ENCODE measurements at places on chromosomes 1 and 21.

GRCh38 chr1:153608742-153609584 is 4.0 kb downstream of the S100A16 start:
- no peak for DNase-seq

GRCh38 chr1:161139766-161140165 is 7.3 kb upstream of the DEDD start:
- peak; percentile 54 for DNase-seq

GRCh38 chr21:45003331-45004058 is 63.7 kb downstream of the SLX9 start:
- no peak for DNase-seq

DNA sequence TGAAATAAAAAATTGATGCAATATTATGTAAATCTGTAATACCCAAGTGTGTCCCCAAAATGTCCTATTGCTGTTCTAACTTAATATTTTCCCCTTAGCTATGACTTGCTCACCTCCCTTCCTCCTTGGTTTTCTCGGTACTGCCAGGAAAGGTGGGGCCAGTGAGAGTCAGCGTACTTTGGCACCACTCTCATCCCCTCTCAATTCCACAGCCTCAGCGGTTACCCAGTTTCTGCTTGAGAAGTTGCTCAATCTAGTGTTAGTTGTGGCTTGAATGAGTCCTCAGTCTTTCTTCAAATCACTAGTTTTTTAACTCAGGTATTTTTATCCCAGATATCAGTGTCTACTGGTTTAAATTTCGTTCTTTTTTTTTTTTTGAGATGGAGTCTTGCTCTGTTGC is 32.3 kb downstream of the BCAS2 start:
- no peak for DNase-seq

DNA sequence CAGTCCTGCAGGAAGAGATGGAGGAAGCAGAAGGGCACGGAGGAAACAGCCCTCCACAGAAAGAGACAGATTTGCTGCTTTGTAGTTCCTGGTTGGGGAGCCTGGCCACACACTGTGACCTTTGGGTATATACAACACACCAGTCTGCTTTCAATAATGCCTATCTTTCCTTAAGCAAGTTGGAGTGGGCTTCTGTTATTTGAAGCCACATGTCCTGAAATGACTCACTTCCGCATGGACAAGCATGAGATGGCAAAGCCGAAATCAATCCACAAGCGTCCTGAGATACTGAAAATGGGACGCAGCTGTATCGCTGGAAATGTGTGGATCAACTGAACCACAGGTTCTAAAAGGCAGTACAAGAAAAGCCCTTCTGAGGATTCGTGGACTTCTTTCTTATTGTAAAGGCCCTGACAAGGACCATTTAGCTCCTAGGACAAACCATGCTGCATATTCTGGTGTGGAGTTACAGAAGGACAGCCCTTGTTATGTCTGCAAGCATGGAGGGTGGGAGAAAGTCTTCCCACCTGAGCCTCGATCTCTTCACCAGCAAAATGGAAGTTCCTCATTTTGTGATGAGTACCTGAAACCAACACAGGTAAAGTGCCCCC is 22.7 kb upstream of the FHAD1 start:
- no peak for DNase-seq

Data from stimulated activated CD4-positive, alpha-beta T cell treated with anti-CD3 and anti-CD28 coated beads, Interleukin-4, amount 100 ng/mL, for 24 hours (primary cell).